ENCODE measurements at places on chromosomes 1 and 21. TPM values are rescaled to one million over a fixed set of nuclear protein-coding genes. Genes with fewer than 3 reads are reported as not detected.

DNA sequence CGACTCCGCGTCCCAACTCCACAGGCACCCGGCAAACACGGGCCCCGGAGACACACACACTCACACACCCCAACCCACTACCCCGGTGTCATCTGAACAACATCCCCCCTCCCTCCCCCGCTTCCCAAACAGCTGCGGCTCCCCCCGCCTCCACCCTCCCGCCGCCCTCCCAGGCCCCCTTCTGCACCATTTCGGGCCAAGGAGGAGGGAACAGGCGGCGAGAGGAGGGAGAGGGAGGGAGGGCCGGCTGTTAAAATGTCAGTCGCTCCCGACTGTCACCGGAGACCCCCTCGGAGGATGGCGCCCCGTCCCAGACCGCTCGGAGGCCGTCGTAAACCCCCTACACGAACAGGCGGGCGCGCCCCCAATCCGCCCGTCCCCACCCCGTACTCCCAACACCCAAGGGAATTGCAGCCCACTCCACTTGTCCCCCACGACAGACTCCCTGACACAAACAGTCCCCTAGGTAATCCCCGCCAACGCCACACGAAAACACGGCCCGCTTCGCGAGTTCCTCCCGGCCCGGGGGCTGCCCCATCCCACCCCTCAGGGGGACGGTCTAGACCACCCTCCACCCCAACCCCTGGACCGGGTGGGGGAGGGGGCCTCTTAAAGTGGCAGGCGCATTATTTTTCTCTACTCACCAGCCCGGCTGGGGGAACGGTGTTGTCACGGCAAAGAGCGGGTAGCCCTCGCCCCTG is 583 bp downstream of the MEF2D start:
- DNase-seq = peak; percentile 46

GRCh38 chr1:175172503-175172902 is 20.1 kb downstream of the KIAA0040 start:
- DNase-seq = no peak

DNA sequence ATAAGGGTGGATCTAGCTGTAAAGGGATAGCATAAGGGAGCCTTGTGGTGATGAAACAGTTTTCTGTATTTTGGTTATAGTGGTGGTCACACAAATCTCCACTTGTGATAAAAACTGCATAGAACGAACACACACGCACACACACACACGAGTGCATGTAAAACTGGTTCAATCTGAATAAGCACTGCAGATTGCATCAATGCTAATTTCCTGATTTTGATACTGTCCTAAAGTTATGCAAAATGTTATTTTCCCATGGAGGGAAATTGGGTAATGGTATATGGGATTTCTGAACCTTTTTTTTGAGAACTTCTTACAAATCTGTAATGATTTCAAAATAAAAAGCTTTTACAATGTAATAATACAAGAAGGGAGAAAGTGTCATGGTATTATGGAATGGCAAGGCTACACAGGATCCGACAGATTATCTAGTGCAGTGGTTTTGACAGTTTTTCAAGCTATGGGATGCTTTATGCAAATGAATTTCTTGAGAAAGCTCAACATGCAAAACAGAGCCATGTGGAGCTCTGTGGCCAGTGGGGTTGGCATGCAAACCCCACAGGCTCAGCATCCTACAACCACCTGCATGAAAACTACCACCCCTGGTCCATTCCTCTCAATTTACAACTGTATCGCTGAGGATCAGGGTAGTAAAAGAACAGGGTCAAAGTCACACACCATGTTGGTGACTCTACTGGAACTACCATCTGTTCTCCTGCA is 18.8 kb downstream of the SLC41A1 start:
- no peak for DNase-seq

DNA sequence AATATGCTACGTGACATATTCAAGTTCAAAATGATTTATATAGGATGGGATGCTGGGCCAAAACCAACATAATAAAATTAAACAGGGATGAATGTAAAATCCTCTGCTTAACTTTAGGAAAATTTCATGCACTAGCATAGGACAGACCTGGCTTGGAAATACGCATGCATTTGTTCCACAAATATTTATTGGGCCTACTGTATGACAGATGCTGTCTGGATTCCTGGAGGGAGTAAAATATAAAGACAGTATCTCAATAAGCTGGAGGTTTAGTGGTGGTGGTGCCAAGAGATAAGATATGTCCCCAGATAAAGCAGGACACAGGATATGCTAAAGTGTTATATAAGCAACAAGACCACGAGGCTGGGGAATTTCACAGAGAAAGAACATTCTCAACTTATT is 15.1 kb downstream of the RCSD1 start:
- no peak for DNase-seq

GRCh38 chr1:18475234-18475905 is 5.4 kb upstream of the KLHDC7A start:
- DNase-seq = no peak

- no peak for DNase-seq
Observed at GRCh38 chr1:14999441-14999840, 154.1 kb upstream of the TMEM51 start.

- DNase-seq = peak; percentile 87
Observed at GRCh38 chr1:32400876-32401631, 6.8 kb upstream of the BSDC1 start.

- no peak for DNase-seq
Observed at GRCh38 chr21:16519036-16519435, 789.3 kb downstream of the USP25 start.

DNA sequence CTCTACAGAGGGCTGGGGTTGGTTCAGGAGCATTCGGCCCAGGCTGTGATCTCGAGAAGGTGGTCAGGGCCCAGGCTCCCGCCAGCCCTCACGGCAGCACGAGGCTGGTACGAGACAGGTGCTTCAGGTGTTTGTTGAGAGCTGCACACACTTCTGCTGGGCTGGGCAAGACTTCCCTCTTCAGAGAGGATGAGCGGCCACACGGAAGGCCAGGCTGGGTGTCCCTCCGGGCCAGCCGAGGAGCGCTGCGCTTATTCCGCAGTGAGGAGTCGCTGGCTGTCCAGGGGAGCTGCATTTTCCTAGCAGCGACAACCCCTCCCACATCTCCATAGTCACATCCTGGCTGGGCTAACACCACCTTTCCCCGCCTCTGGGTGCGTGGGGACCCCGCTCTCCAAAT is 50.5 kb downstream of the PDE9A start:
- DNase-seq = no peak

GRCh38 chr21:42616446-42616845 is 37.0 kb upstream of the PDE9A start:
- no peak for DNase-seq

DNA sequence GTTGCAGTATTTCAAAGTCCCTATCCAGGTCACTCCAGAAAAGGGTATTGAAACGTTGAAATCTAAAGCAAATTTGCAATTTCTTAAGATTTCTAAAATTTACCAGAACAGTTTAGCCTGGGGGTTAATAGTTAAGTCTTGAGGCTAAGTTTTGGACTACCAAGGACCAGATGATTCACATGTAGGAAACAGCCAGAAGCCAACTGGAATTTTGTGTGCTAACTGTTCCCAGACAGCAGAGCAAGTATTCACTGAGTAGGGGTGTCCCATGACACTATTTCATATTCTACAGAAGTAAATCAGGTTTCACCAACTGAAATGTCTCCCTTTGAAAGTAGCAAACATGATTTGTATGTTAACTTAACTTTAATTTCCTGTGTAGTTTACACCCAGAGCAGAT is 11.5 kb upstream of the C1orf105 start:
- DNase-seq = no peak

DNA sequence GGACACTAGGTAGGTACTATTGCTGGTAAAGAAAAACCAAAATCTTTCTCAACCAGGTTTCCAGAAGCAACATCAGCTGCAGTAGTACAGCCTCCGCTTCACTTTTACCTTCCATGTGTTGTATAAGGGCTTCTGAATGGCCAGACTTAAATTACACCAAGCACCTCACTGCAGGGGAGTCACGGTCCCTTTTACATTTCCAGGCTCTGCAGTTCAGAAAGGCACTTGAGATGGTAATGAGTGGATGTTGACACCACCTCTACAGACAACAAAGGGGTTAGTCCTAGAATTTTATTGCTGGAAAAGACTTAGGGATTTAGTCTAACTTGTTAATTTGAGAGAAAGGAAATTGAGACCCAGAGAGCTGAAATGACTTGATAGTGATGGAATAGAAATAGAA is 12.0 kb upstream of the DUSP12 start:
- DNase-seq = no peak

GRCh38 chr21:32578107-32578691 is 7.1 kb downstream of the TCP10L start:
- peak; percentile 19 for DNase-seq

- DNase-seq = no peak
Observed at GRCh38 chr1:181075766-181076350, 12.6 kb upstream of the IER5 start.

DNA sequence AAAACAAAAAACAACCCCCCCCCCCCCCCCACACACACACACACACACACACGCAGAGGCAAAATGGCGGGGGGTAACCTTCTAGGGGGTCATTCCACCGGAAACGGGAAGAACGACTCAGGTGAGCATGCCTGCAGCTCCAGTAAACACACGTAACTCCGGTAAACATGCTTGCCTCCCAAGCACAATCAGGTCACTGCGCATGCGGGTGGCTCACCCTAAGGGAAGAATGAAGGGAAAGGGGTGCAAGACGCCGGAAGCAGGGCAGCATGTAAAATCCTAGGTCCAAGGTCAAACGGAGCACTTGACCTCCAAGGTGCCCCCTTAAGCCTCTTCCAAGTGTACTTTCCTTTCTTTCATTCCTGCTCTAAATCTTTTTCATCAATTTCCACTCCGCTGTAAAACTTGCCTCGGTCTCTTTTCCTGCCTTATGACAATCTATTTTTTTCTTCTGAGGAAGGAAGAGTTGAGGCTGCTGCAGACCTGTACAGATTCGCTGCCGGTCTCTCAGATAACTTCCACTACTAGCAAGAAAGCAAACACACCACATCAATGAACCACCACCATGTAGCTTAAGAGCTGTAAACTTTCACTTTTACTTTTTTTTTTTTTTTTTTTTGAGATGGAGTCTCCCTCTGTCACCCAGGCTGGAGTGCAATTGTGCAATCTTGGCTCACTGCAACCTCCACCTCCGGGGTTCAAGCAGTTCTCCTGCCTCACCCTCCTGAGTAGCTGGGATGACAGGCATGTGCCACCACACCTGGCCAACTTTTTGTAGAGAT is 21.0 kb upstream of the CBR3 start:
- DNase-seq = peak; percentile 58

DNA sequence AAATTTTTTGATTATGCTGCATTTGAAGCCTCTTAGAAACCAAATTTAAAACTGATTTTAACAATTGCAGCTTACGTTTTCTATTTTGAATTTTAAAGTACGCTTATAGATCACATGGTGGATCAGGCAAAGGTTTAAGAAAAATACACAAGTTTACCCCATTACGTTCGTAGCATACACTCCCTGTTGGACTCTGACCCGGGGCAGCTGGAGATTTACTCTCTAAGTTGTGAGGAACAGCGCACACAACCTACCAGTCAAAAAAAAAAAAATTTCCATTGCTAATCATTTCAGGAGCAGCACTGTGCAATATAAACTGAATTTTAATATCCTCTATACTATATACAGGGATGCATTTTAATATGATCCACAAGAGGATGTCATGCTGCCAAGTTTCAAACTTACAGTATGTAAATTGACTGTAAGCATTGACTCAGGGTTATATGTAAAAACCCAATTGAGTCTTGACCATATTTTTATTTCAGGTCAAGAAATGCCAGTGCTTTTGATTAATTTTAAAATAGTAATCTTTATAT is 20.4 kb downstream of the CSDE1 start:
- no peak for DNase-seq

DNA sequence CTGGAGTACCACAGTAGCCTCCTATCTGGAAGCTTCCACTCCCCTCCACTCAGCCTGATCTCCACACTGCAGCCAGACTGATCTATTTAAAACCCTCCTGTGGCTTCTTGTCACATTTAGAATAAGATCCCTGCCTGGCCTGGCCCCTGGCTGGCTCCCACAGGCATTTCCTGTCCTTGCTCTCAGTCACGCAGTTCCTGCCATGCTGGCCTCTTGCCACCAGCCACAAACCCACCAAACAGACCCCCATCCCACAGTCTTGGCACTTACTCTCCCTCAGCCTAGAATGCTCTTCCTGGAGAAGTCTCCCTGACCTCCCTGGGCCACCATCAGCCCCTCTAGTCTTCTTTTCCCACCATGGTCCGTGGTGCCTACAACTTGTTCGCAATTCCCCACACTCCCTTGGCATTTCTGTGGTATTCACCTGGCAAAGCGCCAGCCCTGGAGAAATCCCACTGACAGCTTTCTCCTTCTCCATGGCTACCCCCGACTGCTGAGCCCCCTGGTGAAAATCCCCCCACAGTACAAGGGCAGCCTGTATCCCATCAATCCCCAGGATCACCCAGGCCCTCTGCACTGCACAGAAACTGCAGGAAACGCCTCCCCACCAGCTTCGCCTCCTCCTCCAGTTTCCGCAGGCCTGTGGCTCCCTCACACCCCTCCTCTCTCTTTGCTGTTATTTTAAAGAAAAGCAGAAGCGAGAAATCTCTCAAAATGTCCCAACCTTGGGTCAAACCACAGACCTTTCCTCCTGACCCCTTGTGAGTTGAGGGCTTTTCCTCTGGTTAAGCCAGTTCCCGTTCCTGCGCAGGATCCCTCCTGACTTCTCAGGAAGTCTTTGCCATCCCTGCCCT is 94.5 kb downstream of the SYT2 start:
- no peak for DNase-seq

DNA sequence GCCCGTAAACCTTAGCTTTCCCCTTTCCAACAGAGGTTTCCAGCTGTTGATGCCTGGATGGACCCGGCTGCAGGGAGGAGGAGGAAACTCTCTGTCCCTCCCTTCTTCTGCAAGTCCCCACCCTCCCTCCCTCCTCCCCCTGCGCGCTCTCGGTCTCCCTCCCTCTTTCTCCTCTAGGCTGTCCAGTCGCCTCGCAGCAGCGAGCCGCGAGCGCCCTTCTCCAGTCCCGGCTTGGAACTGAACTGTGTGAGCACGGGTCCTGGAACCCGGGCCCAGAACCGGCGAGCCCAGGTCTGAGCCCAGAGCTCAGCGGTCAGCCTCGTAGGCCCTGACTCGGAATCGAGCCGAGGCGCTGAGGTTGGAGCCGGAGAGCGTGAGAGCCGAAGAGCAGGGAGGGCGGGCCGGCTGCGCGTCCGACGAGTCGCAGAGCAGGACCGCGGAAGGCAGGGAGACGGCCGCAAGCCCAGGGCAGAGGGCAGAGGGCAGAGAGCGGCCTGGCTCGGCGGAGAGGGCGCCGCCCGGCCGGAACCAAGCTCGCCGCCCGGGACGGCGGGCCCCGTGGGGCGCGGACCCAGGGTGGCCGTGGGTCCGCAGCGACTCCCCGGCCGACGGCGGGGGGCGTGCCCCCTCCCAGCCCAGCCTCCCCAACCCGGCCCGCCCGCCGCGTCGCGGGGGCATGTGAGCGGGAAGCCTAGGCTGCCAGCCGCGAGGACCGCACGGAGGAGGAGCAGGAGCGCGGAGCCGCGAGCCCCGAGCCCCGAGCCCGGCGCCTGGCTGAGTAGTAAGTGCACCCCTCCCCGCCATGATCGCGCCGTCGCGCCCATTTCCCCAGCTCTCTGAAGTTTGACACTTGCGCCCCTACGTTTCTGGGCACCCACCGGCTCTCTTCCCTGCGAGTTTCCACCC is at the start of gene SOX13:
Gene SOX13 (plus strand): TSS at position 185 of the 906 bp plus-strand sequence. CDS start 39,801 bp downstream, outside the sequence.
- peak; percentile 82 for DNase-seq

The CYP2J2 gene
- 17.0 TPM for total RNA-seq

The KCNK2 gene
- total RNA-seq = 1.1 TPM

The DIRAS3 gene
- total RNA-seq = 8.1 TPM

The TMEM200B gene
- total RNA-seq = 0.15 TPM

The YARS1 gene
- total RNA-seq = 188 TPM

The C1orf141 gene
- not detected for total RNA-seq

The LAMB3 gene
- 331 TPM for total RNA-seq

The MX1 gene
- 175 TPM for total RNA-seq

The LCE2C gene
- total RNA-seq = not detected

All from Calu3 (cell line).